ENCODE measurements at places on chromosomes 1 and 21.

DNA sequence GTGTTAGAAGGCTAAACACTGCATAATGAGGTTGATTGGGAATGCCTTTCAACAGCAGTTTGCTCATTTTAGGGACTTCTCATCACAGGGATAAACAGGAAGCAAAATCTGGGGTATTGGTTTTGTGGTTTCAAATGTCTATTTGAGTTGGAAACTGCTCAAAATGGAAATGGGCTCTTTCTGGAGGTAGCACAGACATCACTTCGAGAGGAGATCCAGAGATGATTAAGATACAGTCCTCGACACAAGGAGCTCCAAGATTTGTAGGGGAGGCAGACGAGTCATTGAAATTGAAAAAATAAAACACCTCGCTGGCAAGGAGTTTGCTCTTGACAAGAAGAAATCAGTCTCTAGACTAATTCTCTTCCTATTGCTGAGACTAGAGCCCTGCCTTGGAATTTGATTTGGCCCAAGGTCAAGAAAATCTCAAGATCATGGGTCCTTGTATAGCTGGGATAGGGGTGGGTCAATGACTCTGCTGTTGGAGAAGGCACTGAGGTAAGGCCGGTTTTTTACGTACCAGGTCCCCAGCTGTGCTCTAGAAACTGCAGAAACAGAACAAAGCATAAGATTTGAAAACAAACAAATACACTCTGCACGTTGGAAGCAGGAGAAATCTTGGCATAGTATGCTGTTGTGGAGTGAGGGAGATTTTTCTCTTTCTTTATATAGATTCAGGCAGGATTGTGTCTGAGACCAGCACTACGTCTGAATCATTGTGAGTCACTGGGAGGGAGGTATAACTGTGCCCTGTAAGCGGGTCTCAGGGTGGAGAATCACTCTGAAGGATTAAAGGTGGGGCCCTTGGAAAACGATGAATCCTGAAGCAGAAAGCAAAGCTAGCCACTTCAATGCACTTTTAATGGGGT lies 17.7 kb upstream of the KLHDC8A start:
- DNase-seq, result no peak

GRCh38 chr1:230858918-230859729 lies 9.2 kb downstream of the C1orf198 start:
- DNase-seq, result no peak

DNA sequence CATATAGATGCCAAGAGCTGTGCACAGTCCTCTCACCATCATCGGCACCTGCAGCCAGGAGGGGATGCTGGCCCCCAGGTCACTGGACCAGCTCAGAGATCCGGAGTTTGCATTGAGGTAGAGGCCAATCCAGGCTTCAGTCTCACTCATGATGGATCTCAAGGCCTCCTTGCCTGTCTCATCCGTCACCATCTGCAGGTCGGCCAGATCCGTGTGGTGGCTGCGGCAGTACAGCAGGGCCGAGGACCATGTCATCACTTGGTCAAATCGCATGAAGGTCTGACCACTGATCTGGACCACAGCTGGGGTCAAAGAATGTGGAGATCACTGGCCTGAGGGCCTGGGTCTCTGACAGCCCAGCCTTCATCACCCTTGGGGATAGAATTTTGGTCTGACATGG lies 6.6 kb downstream of the CLEC20A start:
- no peak for DNase-seq

DNA sequence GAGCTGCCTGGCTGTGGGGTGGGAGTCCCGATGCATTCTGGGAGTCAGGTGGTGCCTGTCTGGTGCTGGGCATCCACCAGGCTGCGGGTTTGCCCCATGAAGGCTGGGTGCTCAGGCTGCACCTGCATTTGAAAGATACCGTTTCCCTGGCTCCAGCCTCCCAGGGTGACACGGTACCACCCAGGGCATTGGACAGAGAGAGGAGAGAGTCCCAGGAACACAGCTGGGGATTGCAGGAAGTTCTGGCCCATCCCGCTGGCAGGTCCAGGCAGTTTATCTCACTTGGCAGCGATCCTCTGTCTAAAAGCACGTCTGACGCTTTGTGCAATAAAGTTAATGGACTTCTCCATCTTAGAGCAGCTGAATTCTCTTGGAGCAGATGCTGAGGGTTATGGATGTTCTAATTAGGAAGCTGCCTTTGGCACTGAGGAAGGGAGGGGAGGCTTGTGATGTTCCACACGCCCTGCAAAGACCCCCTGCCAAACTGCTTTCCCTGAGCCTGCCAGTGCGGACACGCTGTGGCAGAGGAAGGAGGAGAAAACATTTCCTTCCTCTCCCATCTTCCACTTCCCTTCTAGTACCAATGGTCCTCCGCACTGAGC lies 246.9 kb downstream of the GRIK3 start:
- no peak for DNase-seq

DNA sequence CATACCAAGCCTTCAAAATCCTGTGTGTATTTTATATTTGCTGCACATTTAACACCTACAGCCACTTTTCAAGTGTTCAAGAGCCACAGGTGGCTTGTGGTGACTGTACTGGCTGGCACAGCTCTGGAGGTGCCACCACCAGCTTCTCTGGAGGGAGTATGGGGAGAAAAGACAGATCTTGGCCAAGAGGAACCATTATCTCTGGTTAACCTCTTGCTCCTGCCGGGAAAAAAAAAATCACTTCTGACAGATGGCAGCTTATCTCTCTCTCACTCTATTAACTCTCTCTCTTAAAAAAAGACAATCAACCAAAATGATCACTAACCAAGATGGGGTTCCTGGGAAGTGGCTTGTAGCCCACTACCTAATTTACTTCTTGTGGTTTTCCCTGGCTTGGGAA lies 1.2 kb upstream of the RIIAD1 start:
- no peak for DNase-seq

GRCh38 chr1:171940368-171940767 lies 99.1 kb downstream of the DNM3 start:
- no peak for DNase-seq

GRCh38 chr1:37017720-37018119 lies 16.6 kb downstream of the GRIK3 start:
- DNase-seq, result no peak

GRCh38 chr1:47629201-47629600 lies 191.4 kb downstream of the FOXD2 start:
- DNase-seq, result no peak

GRCh38 chr1:109498161-109498801 lies 4.4 kb downstream of the CYB561D1 start:
- DNase-seq, result no peak

- DNase-seq, result no peak
These were observed 705 bp downstream of the KHDRBS1 start for GRCh38 chr1:32014199-32014947.

DNA sequence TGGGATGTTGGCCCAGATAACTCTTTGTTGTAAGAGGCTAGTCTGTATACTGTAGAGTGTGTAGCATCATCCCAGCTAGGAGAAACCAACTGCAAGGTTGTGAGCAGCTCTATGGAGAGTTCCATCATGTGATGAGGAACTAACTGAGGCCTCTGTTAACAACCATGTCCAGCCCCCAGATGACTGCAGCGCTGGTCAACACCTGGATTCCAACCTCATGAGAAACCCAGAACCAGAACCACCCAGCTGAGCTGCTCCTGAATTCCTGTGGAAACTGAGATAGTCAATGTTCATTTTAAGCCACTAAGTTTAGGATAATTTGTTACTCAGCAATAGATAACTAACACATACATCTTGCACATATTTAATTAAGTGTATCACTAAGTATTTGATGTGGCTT lies 41.6 kb upstream of the SLC2A1 start:
- no peak for DNase-seq

- DNase-seq, result no peak
These were observed 15.6 kb upstream of the RAP1A start for GRCh38 chr1:111603979-111604378.

DNA sequence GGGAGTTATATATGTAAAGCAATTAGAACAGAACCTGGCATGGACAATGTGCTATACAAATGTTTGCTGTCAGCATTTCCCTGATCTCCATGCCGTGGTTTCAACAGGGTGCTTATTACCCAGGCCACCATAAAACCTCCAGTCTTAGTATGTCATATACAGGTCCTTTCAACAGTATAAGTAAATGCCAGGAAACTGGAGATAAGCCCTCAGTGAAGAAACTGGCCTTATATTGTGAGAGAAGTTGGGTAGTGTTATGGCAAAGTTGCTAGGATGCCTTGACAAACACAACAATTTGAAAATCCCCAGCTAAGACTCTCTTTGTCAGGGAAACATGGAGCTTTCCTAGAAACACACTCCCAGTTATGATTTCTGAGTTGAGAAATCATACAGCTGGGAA lies 850.2 kb upstream of the ADAMTS5 start:
- no peak for DNase-seq

- no peak for DNase-seq
These were observed 11.5 kb downstream of the ABL2 start for GRCh38 chr1:179217943-179218507.

DNA sequence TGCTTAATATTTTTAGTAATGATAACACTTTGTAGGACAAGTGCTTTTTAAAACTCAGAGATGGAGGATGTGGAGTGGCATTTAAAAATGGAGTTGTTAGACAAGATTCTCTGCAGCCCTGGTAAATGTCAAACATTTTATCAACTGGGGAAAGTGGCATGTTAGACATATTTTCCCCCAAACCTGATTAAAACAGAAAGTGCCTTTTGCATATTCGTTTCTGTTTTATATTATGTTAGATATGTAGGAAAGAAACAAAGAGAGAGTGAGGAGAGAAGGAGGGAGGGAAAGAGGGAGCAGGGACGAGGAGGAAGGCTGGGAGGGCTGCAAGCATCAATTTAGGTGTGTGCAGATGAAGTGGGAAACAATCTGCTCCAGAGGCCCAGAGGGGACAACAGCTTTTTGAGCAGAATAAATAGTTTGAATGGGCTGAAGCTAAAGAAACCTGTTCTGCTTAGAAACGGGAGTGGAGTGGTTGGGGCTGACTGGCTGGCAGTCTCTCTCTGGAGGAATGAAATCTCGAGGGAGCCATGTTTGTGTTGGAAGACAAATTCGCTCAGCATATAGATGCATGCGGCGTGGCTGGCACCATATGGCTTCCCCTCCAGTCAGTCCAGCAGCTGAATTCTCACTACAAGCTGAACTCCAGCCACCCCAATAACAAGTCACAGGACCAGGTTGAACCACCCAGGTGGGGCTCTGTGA lies 502.2 kb downstream of the AJAP1 start:
- DNase-seq, result no peak

- DNase-seq, result no peak
These were observed 214.3 kb downstream of the PTPRU start for GRCh38 chr1:29450591-29450990.

GRCh38 chr1:19220991-19221390 lies 10.9 kb upstream of the UBR4 start:
- DNase-seq, result no peak

GRCh38 chr1:66112744-66113400 lies 320.2 kb downstream of the PDE4B start:
- DNase-seq, result no peak

DNA sequence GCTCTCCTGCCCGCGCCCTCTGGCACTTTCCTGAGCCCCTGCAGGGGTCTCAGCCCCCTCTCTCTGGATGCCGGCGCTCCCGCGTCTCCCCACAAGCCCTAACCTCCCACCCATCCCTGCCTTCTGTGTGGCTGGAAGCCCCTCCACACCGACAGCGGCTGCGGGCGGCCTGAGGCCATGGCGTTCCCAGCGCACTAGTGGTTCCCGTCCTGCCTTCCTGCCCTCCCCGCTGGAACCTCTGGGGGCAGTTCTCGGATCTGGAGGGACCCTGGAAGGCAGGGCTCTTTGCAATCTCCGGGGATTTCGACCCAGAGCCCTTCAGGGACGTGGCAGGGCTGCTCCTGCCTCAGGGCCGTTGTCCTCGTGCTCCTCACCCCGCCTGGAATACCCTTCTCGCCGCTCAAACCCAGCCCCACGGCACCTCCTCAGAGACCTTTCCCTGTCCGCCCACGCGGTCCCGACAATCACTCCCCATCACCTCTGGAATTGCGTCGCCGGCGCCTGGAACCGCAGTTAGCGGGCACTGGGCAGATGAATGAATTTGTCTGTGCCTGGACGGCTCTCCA lies 493 bp upstream of the ESPN start:
- DNase-seq, result no peak

DNA sequence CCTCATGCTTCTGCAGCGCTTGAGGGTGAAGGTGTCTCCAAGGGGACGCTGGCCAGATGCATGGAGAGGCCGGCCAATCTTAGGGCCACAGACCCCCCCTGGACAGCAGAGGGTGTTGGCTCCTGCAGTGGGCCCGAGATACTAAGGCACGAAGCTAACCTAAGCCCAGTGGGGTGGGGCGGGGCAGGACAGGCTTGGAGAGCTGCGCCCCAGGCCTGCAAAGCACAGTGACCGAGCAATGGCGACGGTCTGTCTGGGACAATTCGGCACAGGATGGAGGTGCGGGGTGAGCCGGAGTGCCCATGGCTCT lies 1.3 kb downstream of the FNDC10 start:
- no peak for DNase-seq

- no peak for DNase-seq
These were observed at the start of gene CADM3 for GRCh38 chr1:159171254-159171687. CADM3 (plus strand) TSS chr1:159171615; CDS start chr1:159171766, 151 bp downstream.

DNA sequence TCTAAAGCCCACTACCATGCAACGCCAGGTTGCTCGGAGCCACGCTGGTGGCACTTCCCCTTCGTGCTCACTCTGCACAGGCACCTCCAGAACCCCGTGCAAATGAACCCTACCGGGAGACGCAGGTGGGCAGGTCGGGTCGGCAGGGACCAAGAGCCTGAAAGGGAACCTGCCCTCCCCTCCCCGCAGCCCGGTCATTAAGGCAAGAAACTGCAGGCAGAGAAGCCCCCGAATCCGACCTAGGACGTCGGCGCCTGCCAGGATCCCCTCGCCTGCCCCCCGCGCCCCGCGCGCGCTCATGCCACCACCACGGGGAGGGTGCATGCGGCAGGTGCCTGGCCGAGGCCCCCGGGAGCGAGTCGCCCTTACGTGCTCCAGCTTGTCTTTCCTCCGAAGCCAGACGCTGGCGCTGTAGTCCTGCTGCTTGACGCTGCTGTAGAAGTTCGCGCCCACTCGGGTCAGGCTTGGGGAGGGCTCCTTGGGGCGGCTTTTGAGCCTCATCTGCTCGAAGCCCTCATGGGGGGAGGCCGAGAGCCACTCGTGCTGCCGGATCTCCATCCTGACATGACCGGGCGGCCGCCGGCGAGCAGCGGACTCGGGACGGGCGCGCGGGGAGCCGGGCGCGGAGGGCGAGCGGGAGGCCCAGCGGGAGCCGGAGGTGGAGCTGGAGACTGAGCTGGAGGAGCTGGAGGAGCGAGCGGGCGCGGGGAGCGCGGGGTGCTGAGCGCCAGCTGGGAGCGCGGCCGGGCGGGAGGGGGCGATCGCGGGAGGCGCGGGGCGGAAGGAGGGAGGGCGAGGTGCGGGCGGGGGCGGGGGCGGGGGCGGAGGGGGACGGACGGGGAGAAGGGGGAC lies 552 bp downstream of the PLD5 start:
- peak; percentile 19 for DNase-seq

GRCh38 chr1:80251591-80251990 lies 1245.1 kb upstream of the ADGRL4 start:
- no peak for DNase-seq

GRCh38 chr1:57357462-57357861 lies 66.4 kb downstream of the DAB1 start:
- DNase-seq, result no peak

GRCh38 chr1:37267111-37267835 lies 207.1 kb upstream of the ZC3H12A start:
- DNase-seq, result no peak

GRCh38 chr1:53342735-53343470 lies 15.0 kb upstream of the LRP8 start:
- no peak for DNase-seq

GRCh38 chr1:67227196-67227595 lies 60.9 kb downstream of the IL23R start:
- DNase-seq, result no peak

- DNase-seq, result no peak
These were observed 56.0 kb downstream of the TTLL7 start for GRCh38 chr1:83942914-83943313.

Data from NCI-H1930 (cell line).